ENCODE measurements at places on chromosomes 5 and 9. TPM values are rescaled to one million over a fixed set of nuclear protein-coding genes. Genes with fewer than 3 reads are reported as not detected.

TLR4 gene
- total RNA-seq = 4.8 TPM

CCL27 gene
- total RNA-seq = 0.50 TPM

FGF1 gene
- 2.5 TPM for total RNA-seq

MUSK gene
- total RNA-seq = 15.7 TPM

GALNT12 gene
- total RNA-seq = 0.29 TPM

DNA sequence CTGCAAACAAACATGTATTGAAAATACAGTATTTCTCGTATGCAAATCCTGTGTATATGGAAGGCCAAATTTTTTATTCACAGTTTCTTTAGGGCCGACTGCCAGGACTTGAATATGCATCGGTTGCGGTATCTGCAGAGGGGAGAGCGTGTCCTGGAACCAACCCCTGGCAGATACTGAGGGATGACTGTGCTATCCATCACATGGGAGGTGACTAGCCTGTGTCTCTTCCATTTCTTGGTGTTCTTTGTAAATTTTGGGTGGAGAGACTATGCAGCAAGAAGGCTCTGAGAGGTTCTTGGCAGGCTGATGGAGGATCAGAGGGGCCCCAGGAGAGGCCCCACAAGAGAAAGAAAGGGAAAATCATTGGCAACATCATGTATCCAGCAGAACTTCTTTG lies 384.3 kb downstream of the YTHDC2 start:
- H3K36me3 ChIP-seq = no peaks in the 10 kb centered on the region
- DNase-seq = no peak
- no peak overlapping the region for H3K4me3 ChIP-seq
- no peaks in the 10 kb centered on the region for H3K27me3 ChIP-seq

GRCh38 chr9:27468462-27469110 lies 55.5 kb upstream of the IFNK start:
- H3K4me3 ChIP-seq = no peak overlapping the region
- H3K4me1 ChIP-seq = peaks cover 13% of the 10 kb centered on the region
- H3K27ac ChIP-seq = no peak overlapping the region
- no peaks in the 10 kb centered on the region for H3K36me3 ChIP-seq
- DNase-seq = no peak

DNA sequence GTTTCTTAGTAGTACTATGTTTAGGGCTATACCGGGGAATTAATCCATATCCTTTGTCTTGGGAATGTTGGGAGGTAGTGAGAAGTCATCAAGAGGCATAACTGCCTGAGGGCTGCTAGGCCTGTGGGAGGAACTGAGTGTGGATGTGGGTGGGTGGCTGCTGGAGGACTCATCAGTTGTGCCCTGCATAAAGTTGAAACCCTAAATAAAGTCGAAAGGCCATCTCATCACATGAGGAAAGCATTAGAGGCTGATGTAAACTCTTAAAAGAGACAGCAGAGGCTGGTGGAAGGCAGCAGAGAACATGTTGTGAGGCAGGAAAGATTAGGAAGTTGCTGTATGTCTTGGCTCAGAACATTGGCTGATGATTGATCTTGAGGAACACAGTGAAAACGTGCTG lies 143.8 kb downstream of the MAST4 start:
- no peaks in the 10 kb centered on the region for H3K4me1 ChIP-seq
- DNase-seq = no peak
- H3K27me3 ChIP-seq = no peaks in the 10 kb centered on the region

GRCh38 chr5:73370640-73371583 lies 77.7 kb downstream of the FOXD1 start:
- H3K4me3 ChIP-seq = no peak overlapping the region
- no peak overlapping the region for H3K27ac ChIP-seq
- no peak for DNase-seq
- H3K27me3 ChIP-seq = peaks cover 7% of the 10 kb centered on the region

- no peaks in the 10 kb centered on the region for H3K36me3 ChIP-seq
- no peak for DNase-seq
- peaks cover 2% of the 10 kb centered on the region for H3K27me3 ChIP-seq
- no peak overlapping the region for H3K27ac ChIP-seq
Observed at GRCh38 chr5:180129291-180130190, 58.0 kb upstream of the RNF130 start.

- H3K4me1 ChIP-seq = no peaks in the 10 kb centered on the region
- H3K4me3 ChIP-seq = no peak overlapping the region
- no peak overlapping the region for H3K27ac ChIP-seq
Observed at GRCh38 chr5:171521219-171521633, 101.8 kb downstream of the FGF18 start.

GRCh38 chr9:25964239-25964638 lies 286.0 kb upstream of the TUSC1 start:
- H3K4me3 ChIP-seq = no peak overlapping the region
- DNase-seq = no peak
- H3K36me3 ChIP-seq = no peaks in the 10 kb centered on the region
- H3K4me1 ChIP-seq = no peaks in the 10 kb centered on the region
- H3K27ac ChIP-seq = no peak overlapping the region
- no peaks in the 10 kb centered on the region for H3K27me3 ChIP-seq

DNA sequence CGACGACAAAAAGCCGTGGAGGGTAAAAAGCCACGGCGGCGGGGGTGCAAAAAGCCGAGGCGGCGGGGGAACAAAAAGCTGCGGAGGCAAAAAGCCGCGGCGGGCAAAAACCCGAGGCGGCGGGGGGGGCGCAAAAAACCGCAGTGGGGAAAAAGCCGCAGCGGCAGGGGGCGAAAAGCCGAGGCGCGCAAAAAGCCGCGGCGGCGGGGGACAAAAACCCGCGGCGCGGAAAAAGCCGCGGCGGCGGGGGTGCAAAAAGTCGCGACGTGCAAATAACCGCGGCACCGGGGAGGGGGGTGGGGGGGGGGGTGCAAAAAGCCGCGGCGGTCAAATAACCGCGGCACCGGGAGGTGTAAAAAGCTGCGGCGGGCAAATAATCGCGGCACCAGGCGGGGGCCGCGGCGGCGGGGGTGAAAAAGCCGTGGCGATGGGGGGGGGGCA lies 511.5 kb downstream of the FOXD4L5 start:
- H3K27ac ChIP-seq = no peak overlapping the region
- H3K4me3 ChIP-seq = peak overlapping the region; percentile 42
- peak; percentile 21 for DNase-seq
- H3K36me3 ChIP-seq = no peaks in the 10 kb centered on the region

DNA sequence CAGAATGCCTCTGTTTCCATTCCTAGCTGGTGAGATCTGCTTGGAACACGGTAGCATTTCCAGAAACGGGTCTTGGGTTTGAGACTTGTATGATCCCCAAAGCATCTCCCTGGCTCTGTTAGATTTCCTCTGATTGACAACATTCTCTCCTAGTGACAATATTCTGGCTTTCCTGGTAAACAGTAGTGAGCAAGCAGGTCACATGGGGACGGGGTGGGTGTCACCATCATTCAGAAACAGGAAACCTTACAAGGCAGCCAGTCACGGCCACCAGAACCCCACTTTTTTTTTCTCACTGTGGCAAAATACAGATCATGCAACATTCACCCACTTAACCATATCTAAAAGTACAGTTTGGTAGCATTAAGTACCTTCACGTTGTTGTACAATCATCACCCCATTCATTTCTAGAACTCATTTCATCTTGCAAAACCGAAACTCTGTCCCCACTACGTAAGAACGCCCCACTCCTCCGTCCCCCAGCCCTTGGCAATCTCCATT lies 90.1 kb upstream of the LMX1B start:
- no peak overlapping the region for H3K27ac ChIP-seq
- no peaks in the 10 kb centered on the region for H3K36me3 ChIP-seq
- DNase-seq = no peak
- no peak overlapping the region for H3K4me3 ChIP-seq

GRCh38 chr5:73266176-73266738 lies 93.3 kb downstream of the TMEM174 start:
- no peak overlapping the region for H3K4me3 ChIP-seq
- H3K36me3 ChIP-seq = no peaks in the 10 kb centered on the region
- DNase-seq = no peak

DNA sequence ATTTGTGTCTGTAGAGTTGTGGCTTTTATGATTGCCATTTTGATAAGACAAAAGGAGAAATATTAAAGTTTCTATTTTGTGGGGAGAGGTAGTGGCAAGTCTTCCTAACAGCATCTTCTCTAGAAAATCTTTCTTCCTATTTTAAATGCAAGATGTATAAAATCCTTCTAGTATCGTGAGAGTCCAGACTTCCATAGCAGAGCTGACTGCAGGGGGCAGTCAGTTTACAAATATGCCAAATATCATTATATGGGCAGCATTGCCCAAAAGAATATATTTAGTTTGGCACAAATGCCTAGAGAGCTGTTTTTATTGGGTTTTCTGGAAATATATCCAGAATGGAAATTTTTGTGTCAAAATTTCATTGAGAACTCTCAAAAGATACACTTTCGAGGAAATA lies 82.1 kb upstream of the ALDH1A1 start:
- H3K4me3 ChIP-seq = no peak overlapping the region
- no peak for DNase-seq
- H3K36me3 ChIP-seq = no peaks in the 10 kb centered on the region
- no peak overlapping the region for H3K27ac ChIP-seq

DNA sequence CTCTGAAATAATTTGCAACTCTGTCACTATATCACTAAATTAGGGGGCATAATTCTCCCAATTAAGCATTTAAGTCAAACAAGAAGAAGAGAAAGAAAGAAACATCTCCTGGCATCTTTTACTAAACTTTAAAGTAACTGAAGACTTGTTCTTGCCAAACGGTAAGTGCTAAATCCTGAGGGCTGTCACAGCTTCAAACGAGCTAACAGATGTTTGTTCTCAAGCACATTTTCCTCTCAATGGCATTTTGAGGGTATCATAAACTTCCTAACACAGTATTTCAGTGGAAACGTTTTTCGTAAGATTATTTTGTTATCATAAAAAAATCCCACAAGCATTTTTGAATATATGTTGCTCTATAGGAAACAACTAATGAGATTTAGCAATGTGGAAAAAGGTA lies 169.5 kb upstream of the TAS2R1 start:
- no peaks in the 10 kb centered on the region for H3K36me3 ChIP-seq
- no peak overlapping the region for H3K27ac ChIP-seq
- H3K27me3 ChIP-seq = no peaks in the 10 kb centered on the region
- H3K4me3 ChIP-seq = no peak overlapping the region
- no peaks in the 10 kb centered on the region for H3K4me1 ChIP-seq

GRCh38 chr5:55451976-55452375 lies 82.8 kb downstream of the PLPP1 start:
- H3K4me3 ChIP-seq = no peak overlapping the region
- no peaks in the 10 kb centered on the region for H3K27me3 ChIP-seq
- peaks cover 44% of the 10 kb centered on the region for H3K4me1 ChIP-seq

DNA sequence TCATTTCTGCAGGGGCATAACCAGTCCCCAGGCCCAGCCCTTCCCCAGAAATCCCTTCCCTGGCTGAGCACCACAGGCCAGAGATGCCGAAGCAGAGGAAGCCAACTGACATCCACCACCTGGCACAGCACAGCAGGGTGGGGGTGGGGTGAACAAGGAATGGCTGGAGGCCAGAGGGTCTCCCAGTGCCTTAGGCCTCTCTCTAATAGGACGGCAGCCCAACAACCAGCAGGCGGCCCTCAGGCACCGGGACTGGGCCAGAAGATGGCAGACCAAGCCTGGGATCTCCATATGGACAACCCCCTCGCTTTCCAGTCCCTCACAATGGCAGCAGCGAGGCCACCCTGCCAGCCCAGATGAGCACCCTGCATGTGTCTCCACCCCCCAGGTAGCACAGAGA lies 13.2 kb downstream of the PDLIM4 start:
- no peak overlapping the region for H3K27ac ChIP-seq
- no peaks in the 10 kb centered on the region for H3K27me3 ChIP-seq
- H3K36me3 ChIP-seq = peaks cover 4% of the 10 kb centered on the region
- H3K4me1 ChIP-seq = no peaks in the 10 kb centered on the region

DNA sequence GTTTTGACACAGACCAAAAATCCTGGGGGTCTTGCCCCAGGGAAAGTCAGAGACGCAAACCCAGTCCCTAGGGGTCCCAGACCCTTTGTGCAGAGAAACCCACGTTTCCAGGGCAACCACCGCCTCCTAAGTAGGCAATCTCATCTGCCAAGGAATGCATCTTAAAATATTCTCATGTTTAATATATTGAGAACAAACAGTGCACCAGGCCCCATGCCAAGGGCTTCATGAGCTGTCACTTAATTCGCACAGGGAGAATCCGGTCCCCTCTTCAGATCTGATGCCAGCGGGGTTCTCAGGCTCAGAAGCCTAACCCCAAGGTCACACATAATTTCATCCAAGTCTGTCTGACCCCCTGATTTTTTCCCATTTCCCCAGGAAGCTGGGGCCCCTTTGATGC lies 28.8 kb downstream of the CPLX2 start:
- H3K27ac ChIP-seq = no peak overlapping the region
- H3K27me3 ChIP-seq = peaks cover 3% of the 10 kb centered on the region
- DNase-seq = no peak
- no peak overlapping the region for H3K4me3 ChIP-seq
- H3K36me3 ChIP-seq = no peaks in the 10 kb centered on the region
- no peaks in the 10 kb centered on the region for H3K4me1 ChIP-seq

- no peaks in the 10 kb centered on the region for H3K27me3 ChIP-seq
- no peak overlapping the region for H3K27ac ChIP-seq
- H3K4me1 ChIP-seq = no peaks in the 10 kb centered on the region
- no peak for DNase-seq
- no peaks in the 10 kb centered on the region for H3K36me3 ChIP-seq
Observed at GRCh38 chr9:31302620-31303418, 1081.6 kb upstream of the ACO1 start.

GRCh38 chr5:74632947-74633356 lies 7.6 kb downstream of the ENC1 start:
- no peak overlapping the region for H3K4me3 ChIP-seq
- no peaks in the 10 kb centered on the region for H3K36me3 ChIP-seq
- no peak overlapping the region for H3K27ac ChIP-seq
- no peak for DNase-seq
